Vagina (tissue), 2 donors: ENCODE measurements at places on chromosomes 12 and 14. TPM values are rescaled to one million over a fixed set of nuclear protein-coding genes. Genes with fewer than 3 reads are reported as not detected.

DNA sequence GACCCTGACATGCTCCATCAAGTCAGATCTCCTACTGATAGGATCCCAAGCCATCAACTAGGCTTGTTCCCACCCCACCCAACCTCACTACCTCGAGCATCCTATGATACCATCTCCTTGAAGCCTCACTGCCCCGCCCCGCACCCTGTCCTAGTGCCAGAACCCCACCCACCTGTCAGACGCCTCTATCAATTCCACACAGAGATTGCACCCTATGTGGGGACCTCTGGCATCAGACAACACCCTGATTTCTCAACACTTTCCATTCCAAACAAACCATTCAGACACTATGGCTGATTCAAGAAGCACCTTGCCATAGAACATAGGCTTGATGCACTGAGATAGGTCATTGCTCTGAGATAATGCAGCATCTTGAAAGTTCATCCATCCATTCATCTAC is 3.1 kb upstream of the GLTP start:
- H3K36me3 ChIP-seq: no peaks in the 10 kb centered on the region
- no peak overlapping the region for H3K27ac ChIP-seq
- peaks cover 32% of the 10 kb centered on the region for H3K4me1 ChIP-seq
- no peak overlapping the region for H3K4me3 ChIP-seq
- H3K27me3 ChIP-seq: no peaks in the 10 kb centered on the region

The KRT2 gene
- total RNA-seq: 2.0 TPM

- no peak for DNase-seq
- no peak overlapping the region for H3K27ac ChIP-seq
- H3K36me3 ChIP-seq: peaks cover 6% of the 10 kb centered on the region
- H3K4me3 ChIP-seq: no peak overlapping the region
- H3K4me1 ChIP-seq: no peaks in the 10 kb centered on the region
Observed at GRCh38 chr14:68888025-68888850, 90.9 kb downstream of the ACTN1 start.

GRCh38 chr12:64666054-64666914 is 56.0 kb downstream of the RASSF3 start:
- H3K4me1 ChIP-seq: peaks cover 57% of the 10 kb centered on the region
- H3K27me3 ChIP-seq: no peaks in the 10 kb centered on the region

DNA sequence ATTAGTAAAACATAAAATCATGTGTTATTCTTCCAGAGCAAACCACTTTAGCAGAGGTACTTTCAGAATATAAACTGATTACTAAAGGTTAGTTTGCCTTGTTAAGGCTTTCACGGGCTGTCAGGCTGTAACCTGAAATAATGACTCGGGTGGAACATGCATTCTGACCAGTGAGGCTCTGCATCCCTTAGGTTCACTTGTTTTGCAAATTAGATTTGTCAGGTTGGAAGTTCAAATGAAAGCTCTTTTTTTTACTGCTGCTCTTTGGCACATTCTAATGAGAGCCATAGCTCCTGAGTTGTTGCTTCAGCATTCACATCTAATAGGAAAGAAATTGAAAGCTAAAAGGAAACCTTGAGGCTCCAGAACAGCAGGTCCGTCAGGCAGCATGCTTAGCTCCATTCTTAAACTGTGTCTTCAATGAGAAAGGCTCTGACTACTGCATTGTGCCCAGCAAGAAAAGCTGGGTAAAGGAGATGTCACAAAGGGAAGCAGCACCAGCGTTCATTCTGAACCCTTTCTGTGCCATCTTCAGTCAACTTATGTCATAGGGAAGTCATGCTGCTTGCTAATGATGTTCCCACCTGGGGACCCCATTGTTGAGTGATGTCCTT is 445.5 kb upstream of the FBXO33 start:
- no peak for DNase-seq
- no peak overlapping the region for H3K4me3 ChIP-seq
- no peak overlapping the region for H3K27ac ChIP-seq
- no peaks in the 10 kb centered on the region for H3K27me3 ChIP-seq

DNA sequence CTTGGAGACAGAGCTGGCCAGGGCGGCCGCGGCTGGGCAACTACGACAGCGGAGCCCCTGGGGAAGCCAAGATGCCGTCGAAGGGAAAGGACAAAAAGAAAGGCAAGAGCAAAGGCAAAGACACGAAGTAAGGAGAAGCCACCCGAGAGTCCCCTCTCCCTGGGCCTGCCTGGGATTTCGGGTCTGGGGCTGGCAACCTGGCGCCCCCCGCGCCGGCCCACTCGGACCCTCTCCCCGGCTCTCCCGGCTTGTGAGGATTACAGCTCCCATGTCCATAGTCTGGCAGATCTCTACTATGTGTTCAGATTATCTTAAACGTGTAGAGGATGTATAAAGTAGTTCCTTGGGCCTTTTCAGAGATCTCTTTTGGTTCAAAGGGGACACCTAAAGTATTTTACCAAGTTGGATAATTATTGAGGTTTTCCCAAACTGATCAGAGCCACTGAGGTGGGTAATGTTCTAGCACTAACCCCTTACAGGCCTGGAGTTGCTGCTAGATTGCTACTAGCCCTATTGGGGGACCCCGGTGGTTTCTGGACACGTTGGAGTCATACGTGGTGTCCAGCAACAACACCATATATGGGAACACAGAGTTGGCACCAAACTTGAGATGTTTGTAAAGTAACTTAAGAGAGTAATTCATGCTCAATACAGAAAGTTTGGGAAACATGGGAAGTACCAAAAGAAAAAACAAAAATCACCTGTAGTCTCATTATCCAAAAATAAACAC is 424 bp downstream of the BBOF1 start:
- no peaks in the 10 kb centered on the region for H3K27me3 ChIP-seq
- peak overlapping the region; percentile 75 for H3K27ac ChIP-seq
- DNase-seq: peak; percentile 89
- H3K36me3 ChIP-seq: no peaks in the 10 kb centered on the region
- peak overlapping the region; percentile 79 for H3K4me3 ChIP-seq

DNA sequence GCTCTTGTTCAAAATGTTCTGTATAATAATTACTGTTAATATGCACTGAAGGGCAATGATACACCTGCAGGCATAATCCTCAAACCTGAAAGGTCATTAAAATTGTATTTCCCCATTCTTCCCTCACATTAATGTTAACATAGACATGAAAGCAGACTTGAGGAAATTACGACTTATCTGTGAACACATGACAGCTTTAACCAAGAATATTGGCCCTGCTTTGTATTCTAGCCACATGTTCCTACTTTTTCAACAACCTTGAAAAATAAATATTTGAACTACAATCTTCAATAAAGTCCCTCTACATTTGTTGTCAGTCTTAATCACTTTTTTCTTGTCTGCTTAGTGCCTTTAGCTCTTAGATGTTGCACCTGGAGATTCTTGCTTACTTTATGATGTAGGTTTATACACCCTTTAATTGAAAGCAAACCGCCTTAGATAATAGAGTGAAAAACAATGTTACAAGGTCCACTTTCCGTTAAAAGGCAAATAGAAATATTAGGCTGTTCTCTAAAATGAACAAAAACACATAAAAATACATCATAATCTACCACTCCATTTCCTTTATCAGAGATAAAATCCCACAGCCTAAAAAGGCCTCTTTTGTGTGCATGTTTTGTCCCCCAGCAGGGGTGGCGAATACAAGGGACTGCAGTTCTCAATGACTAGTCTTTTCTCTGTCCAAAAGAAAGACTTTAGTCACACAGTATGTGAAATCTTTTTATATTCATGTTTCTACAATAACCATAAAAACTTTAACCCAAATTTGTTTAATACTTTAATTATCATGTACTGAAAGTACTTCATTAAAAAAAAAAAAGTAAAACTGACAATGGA is 55.9 kb downstream of the ZFC3H1 start:
- no peak overlapping the region for H3K27ac ChIP-seq
- H3K36me3 ChIP-seq: peaks cover 33% of the 10 kb centered on the region
- no peak overlapping the region for H3K4me3 ChIP-seq
- no peaks in the 10 kb centered on the region for H3K27me3 ChIP-seq
- no peaks in the 10 kb centered on the region for H3K4me1 ChIP-seq

The CEP83 gene
- 16.5 TPM for total RNA-seq

DNA sequence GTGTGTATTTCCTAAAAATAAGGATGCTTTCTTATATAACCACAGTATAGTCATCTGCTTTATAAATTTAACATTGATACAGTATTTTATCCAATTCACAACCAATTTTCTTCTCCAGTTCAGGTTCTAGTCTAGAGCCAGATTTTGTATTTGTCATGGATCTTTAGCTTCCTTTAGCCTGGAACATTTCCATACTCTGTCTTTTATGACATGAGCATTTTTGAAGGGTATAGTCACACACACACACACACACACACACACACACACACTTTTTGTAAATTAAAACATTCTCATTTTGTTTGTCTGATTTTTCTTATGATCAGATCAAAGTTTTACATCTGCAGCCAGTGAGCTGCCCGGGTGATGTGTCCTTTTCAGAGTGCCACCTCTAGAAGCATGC is 25.4 kb downstream of the CGRRF1 start:
- no peak overlapping the region for H3K4me3 ChIP-seq
- H3K36me3 ChIP-seq: peaks cover 16% of the 10 kb centered on the region
- H3K27me3 ChIP-seq: no peaks in the 10 kb centered on the region
- DNase-seq: no peak

GRCh38 chr14:106051796-106052195 is 525.4 kb downstream of the TMEM121 start:
- no peaks in the 10 kb centered on the region for H3K4me1 ChIP-seq
- no peak for DNase-seq
- H3K27me3 ChIP-seq: no peaks in the 10 kb centered on the region
- H3K27ac ChIP-seq: no peak overlapping the region
- H3K4me3 ChIP-seq: no peak overlapping the region

- H3K27me3 ChIP-seq: no peaks in the 10 kb centered on the region
- no peak overlapping the region for H3K4me3 ChIP-seq
- H3K36me3 ChIP-seq: no peaks in the 10 kb centered on the region
Observed at GRCh38 chr14:45258805-45259204, 5.8 kb upstream of the MIS18BP1 start.

The ARL1 gene
- 75.9 TPM for total RNA-seq
